WTC11 (cell line): ENCODE measurements at places on chromosomes 6 and 20.
A peak's percentile ranks its signal among the peaks of the same experiment; 100 is the strongest.

DNA sequence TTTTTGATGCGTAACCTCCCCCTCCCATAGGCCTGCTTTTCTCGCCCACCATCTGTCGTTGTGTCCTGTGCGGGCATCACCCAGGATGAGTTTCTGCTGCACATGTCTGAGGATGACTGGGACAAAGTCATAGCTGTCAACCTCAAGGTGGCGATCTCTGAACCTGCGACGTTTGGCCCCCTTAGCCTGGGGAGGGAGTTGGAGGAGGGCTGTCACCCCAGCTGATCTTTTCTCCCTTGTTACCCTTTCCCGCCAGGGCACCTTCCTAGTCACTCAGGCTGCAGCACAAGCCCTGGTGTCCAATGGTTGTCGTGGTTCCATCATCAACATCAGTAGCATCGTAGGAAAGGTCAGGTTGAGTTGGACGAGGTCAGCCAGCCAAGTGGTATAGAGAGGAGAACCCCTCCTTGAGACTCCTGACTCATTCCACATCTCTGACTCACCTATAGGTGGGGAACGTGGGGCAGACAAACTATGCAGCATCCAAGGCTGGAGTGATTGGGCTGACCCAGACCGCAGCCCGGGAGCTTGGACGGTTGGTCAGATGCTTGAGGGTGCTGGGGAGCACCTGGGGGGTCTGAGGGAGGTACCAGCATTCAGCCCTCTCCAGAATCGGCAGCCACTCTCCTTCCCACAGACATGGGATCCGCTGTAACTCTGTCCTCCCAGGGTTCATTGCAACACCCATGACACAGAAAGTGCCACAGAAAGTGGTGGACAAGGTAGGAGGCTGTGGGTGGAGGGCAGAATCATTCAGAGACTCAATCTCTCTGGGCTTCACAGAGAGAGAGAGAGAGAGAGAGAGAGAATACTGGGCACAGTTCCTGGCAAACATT lies 954 bp downstream of the HSD17B8 start:
- DNase-seq = no peak
- no peak overlapping the region for H3K27ac ChIP-seq
- peaks cover 28% of the 10 kb centered on the region for H3K27me3 ChIP-seq
- H3K4me1 ChIP-seq = peaks cover 50% of the 10 kb centered on the region

DNA sequence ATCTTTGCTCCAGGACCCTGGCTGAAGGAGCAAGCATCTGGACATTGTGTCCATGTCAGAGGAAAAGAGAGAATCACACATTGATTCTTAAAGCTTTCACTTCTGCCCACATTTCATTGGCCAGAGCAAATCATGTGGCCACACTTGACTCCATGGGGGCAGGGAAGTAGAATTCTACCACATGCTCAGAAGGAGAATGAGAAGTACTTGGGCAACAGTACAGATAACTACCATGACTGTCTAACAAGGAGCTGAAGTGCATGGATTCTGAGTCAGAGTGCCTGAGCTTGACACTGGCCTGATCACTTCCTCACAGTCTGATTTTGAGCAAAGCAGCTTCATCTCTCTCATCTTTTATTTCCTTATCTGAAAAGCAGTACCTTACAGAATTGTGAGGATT lies 38.6 kb downstream of the GHRH start:
- H3K4me1 ChIP-seq = peaks cover 35% of the 10 kb centered on the region
- H3K4me3 ChIP-seq = no peak overlapping the region
- no peak for DNase-seq
- no peaks in the 10 kb centered on the region for H3K27me3 ChIP-seq

DNA sequence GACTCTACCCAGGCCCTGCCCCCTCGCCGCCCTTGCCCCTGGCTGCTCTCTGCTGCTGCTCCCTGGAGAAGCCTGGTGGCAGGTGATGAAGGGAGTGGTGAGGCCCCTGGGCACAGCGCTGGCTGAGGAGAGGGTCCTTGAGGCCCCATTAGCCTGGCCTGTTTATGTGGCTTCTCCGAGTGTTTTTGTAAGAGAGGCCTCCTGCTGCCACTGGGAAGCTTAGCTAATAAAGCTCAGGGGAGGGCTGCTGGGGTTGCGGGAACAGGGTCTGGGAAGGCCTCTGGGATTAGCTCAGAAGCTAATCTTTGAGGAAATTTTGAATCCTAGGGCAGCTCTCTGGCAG lies 15.5 kb downstream of the EBF4 start:
- no peak for DNase-seq
- peaks cover 24% of the 10 kb centered on the region for H3K4me1 ChIP-seq
- no peak overlapping the region for H3K4me3 ChIP-seq

GRCh38 chr20:10625641-10626040 lies 48.2 kb downstream of the JAG1 start:
- DNase-seq = no peak
- H3K4me1 ChIP-seq = peaks cover 51% of the 10 kb centered on the region
- no peak overlapping the region for H3K4me3 ChIP-seq
- no peak overlapping the region for H3K27ac ChIP-seq

DNA sequence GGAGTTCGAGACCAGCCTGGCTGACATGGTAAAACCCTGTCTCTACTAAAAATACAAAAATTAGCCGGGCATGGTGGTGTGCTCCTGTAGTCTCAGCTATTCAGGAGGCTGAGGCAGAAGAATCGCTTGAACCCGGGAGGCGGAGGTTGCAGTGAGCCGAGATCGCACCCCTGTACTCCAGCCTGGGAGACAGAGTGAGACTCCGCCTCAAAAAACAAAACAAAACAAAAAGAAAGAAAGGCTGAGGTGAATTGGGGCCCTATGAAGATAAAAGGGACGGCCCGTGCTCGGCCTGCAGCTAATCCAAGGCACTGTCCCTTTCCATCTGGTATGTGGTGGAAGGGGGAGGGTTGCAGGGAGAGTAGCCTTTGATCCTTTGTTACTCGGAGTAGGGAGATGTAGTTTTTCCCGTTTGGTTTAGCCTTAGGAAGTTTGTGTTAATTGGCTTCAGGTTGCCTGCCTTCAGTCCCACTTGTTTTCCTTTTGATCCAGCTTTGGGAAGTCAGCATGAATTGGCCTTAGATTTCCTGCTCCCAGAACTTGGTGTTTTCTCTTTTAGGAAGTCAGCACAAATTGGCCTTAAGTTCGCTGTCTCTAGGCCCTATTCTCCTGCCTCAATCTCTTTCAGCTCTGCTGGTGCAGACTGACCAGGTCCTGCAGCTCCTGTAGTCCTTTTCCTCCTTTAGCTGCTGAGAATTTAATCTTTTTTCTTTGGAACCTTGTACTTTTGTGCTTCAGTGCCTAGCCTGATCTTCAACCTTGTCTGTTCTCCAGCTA lies 36.1 kb upstream of the PAQR8 start:
- H3K4me3 ChIP-seq = peak overlapping the region; percentile 41
- peak; percentile 54 for DNase-seq
- H3K27me3 ChIP-seq = no peaks in the 10 kb centered on the region; the same call in 1 of the 2 replicates
- peaks cover 44% of the 10 kb centered on the region for H3K4me1 ChIP-seq
- H3K36me3 ChIP-seq = no peaks in the 10 kb centered on the region
- peak overlapping the region; percentile 93 for H3K27ac ChIP-seq

DNA sequence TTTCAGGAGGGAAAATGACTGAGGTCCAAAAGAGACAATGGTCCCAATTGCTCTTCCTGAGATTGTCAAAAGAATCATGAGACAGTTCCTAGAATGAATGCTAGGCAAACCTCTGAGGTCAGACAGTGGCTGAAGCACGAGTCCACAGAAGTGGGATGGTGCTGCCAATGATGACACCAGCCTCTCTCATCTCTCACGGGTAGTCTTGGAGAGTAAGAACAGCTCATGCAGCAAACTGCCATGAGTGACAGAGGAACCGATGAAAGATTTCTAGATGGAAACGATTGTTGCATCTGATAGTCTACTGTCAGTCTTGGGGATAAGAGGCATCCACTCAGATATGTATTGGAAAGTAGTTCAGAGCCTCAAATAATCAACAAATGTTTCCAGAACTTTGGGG lies 188.7 kb downstream of the SLC24A3 start:
- H3K27ac ChIP-seq = no peak overlapping the region
- H3K4me3 ChIP-seq = no peak overlapping the region

DNA sequence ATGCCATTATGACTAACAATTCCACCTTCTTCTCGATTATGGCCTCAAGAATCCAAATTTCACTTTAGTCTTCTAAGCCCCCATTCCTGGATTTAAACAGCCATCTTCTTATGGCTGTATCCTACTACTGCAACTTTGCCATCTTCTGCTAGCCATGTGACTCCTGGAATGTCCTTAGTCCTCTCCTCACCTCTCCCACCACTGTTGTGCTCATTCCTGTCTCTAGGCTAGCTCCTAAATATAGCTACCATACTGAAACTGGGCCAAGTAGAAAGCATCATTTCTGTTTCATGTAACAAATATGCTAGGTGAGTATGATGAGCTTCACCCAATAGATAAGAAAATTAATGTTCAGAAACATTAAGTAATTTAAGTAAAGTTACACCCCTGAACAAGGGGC lies 313.1 kb downstream of the CLVS2 start:
- no peak overlapping the region for H3K27ac ChIP-seq
- no peaks in the 10 kb centered on the region for H3K36me3 ChIP-seq
- no peaks in the 10 kb centered on the region for H3K27me3 ChIP-seq

DNA sequence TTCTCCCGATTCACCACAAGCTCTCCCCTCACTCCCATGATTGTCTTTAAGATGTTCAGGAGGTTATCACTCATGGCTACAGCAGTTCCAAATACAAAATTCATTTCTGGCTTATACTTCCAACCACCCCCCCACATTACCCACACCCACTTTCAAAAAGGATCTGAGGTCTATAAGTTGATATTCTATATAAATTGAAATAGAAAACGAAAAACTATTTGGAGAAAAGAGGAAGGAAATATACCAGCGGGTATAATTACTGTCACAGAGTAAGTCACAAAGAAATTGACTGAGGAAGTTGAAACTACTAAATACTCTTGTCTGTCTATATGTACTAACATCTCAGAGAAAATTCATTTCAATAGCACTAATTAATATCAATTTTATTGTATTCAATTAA lies 112.7 kb upstream of the TNFAIP3 start:
- H3K4me3 ChIP-seq = no peak overlapping the region
- no peaks in the 10 kb centered on the region for H3K27me3 ChIP-seq
- H3K27ac ChIP-seq = no peak overlapping the region
- H3K4me1 ChIP-seq = peaks cover 3% of the 10 kb centered on the region; the same call in 1 of the 2 replicates
- no peak for DNase-seq

- H3K36me3 ChIP-seq = no peaks in the 10 kb centered on the region
- H3K4me1 ChIP-seq = no peaks in the 10 kb centered on the region
- H3K27me3 ChIP-seq = no peaks in the 10 kb centered on the region
- H3K4me3 ChIP-seq = no peak overlapping the region
Observed at GRCh38 chr20:48530957-48531356, 296.8 kb downstream of the PREX1 start.

DNA sequence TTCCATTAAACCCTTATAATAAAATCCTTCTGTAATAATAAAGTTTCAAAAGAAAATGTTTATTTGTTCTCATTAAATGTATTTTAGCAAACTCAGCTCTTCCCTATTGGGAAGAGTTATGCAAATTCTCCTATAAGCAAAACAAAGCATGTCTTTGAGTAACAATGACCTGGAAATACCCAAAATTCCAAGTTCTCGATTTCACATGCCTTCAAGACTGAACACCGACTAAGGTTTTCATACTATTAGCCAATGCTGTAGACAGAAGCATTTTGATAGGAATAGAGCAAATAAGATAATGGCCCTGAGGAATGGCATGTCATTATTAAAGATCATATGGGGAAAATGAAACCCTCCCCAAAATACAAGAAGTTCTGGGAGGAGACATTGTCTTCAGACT lies 3.8 kb downstream of the IL17A start:
- H3K4me3 ChIP-seq = no peak overlapping the region
- DNase-seq = no peak
- H3K36me3 ChIP-seq = peaks cover 6% of the 10 kb centered on the region
- H3K4me1 ChIP-seq = peaks cover 29% of the 10 kb centered on the region
